Small intestine (tissue), 16 donors: ENCODE measurements at places on chromosomes 7 and 10. TPM values are rescaled to one million over a fixed set of nuclear protein-coding genes. Genes with fewer than 3 reads are reported as not detected.

PAX2 gene
- not detected for polyA plus RNA-seq

PTPRN2 gene
- polyA plus RNA-seq: 5.9 TPM

NUDT5 gene
- 59.5 TPM for polyA plus RNA-seq

GALNT11 gene
- 11.6 TPM for polyA plus RNA-seq

THSD7A gene
- polyA plus RNA-seq: 1.1 TPM

CHST15 gene
- 3.0 TPM for polyA plus RNA-seq

CREM gene
- 27.6 TPM for polyA plus RNA-seq

BEND7 gene
- polyA plus RNA-seq: 10.3 TPM

FAM20C gene
- polyA plus RNA-seq: 69.4 TPM

UTF1 gene
- polyA plus RNA-seq: not detected

- DNase-seq: no peak
Measured at GRCh38 chr7:87420173-87420572, 55.3 kb downstream of the ABCB4 start.

DNA sequence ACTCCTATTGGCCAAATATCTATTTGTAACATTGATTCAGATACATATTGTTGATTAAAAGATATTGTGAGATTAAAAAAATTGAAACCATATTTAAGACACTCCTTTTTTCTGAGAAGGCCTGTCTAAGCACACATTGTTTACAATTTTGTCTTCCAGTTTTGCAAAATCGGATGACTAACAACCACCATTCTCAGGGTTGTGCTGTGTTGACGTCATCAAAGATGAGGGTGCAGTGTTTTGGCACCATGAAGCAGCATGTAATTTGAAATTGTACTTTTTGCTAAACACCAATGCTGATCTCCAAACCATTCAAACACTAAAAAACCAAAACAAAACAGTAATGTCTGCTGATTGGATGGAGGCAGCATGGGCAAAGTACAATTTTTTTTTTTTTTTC is 7.4 kb downstream of the CREB5 start:
- no peak for DNase-seq

GRCh38 chr10:82149674-82150073 is 274.7 kb downstream of the NRG3 start:
- DNase-seq: no peak

DNA sequence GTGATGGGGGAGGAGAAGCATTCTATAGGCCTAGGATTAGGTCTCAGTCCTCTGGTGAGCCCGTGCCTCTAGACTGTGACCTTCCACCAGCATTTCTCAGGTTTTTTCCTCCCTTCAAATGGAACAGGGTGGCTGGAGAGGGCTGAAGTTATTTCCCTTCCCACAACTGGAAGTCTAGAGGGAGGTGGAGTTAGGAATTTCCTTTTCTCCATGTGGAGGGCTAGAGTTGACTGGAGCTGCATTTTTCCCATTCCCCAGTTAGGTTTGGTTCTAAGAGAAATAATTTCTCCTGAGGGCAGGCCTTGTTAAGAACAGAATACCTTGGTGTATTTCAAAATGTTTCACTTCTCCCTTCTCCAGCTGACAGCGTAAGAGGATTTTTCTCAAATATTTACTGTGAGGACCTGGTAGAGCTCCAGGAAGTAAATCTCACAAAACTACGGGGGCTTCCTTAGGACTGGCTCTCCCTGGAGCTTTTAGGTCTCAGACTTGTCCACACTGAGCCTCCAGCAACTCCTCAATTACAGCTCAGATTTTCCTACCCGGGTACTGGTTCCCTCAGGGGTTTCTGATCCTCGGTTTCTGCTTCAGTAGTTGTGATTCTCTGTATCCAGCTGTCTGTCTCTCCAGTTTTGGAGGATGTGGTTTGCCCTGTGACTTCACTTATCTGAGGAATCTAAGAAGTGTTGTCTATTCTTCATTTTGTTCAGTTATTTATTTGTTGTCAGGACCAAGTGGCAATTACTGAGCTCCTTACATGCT is 6.0 kb upstream of the REEP3 start:
- no peak for DNase-seq

GRCh38 chr7:99739699-99740572 is 4.9 kb upstream of the CYP3A7 start:
- DNase-seq: no peak

DNA sequence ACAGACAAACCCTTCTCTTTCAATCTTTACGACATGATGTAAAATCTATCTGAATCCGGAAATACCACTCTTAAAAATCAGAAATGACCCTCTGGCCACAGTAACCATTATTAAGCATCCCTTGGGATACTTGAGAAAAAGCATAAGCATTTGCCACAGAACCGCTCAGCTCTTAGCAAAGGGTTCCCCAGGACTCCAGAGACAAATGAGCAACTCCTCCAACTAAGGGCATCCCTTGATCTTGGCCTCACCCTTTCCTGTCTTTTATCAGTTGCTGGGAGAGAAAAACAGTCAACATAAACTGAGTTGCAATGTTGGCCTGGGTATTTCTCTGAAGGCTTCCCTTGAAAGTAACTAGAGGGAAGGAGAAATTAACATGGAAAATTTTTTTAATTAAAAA is 3.5 kb downstream of the PDLIM1 start:
- DNase-seq: peak; percentile 43

GRCh38 chr10:125533866-125534265 is 149.1 kb downstream of the TEX36 start:
- no peak for DNase-seq

DNA sequence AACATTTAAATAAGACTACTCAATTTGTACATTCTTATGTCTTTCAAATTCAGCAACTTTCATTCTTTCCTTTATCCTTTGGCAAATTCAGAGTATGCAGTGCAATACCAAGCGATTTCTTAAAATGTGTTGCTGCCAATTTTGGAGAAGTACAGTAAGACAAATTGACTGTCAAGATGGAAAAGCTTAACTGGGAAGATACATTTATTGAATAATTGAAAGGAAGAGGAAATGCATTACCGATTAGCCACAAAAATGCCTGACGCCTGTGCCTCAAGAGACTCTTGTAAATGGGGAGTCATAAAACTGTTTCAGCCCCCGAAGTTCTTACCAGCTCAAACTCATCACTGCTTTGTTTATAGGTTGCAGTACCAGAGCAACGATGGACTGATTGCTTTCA is 373.3 kb upstream of the GALNT17 start:
- DNase-seq: no peak

GRCh38 chr10:124557648-124558338 is 96.2 kb downstream of the LHPP start:
- DNase-seq: no peak

- DNase-seq: peak; percentile 74
Measured at GRCh38 chr10:72254813-72255568, 18.7 kb upstream of the DDIT4 start.

DNA sequence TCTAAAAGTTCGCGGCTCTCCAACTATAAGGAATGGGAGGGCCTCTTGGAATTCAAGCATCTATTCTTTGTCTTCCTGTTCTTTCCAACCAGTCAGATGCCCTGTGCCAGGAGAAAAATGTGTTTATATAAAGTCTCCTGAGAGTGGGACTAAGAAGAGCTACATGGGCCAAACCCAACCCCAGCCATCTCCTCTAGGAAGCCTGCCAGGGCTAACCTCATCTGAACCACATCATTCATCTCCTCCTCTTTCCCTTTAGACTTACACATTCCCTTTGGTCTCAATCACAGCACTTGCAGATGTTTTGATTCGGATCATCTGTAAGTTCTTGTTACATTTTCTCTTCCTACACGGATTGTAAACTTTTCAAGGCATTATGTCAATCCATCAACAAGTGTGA is 62.6 kb downstream of the DOCK4 start:
- DNase-seq: no peak

DNA sequence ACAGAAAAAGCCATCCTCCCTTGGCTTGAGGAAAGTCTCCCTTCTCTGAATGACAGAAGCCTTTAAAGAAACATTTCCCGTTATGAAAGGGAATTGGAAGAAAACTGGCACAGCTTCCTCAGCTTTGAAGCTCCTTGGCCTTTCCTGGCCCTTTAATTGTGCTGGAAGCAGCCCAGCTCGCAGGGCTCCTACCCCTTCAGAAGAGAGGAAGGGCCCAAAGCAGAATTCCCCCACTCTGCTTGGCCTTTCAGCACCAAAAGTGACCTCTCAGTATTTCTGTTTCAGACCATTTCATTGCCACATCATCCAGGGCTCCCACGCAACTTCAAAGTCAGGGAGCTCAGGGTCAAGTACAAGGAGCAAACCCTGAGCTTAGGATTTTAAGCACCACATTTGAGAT is 4.2 kb downstream of the AFAP1L2 start:
- no peak for DNase-seq

GRCh38 chr7:48074204-48074654 is 14.8 kb upstream of the UPP1 start:
- DNase-seq: no peak

DNA sequence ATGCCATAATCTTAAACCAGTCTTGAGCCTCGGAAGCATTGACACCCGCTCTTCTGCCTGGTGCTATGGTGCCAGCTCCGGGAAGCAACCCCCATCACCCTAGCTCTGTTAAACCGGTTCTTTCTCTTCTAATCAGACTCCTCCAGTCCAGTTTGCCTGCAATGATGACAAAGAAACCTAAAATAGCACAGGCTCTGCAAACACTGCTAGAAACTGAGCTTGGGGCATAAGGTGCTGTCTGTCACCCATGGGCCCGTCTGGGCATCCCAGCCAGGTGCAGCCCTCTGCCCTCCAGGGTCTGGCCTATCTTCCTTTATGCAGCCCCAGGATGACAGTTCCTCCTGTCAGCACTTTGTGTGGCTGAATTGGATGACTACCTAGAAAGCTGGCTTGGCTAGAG is 14.2 kb upstream of the CAMK2G start:
- DNase-seq: peak; percentile 38

DNA sequence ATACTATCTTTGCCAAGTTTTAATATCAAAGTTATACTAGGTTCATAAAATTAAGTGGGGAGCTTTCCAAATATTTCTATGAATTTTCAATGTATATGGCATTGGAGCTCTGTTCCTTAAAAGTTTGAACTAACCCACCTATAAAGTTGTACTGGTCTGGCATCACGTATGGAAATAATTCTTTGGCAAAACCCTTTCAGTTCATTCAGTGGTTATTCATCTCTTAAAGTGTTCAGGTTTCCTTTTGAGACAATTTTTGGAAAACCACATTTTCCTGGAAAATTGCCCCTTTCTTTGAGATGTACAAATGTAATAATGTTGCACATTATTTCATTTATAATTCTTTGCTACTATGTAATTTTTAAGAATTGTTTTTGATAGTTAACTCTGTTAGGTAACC is 62.5 kb upstream of the INPP5A start:
- DNase-seq: no peak

DNA sequence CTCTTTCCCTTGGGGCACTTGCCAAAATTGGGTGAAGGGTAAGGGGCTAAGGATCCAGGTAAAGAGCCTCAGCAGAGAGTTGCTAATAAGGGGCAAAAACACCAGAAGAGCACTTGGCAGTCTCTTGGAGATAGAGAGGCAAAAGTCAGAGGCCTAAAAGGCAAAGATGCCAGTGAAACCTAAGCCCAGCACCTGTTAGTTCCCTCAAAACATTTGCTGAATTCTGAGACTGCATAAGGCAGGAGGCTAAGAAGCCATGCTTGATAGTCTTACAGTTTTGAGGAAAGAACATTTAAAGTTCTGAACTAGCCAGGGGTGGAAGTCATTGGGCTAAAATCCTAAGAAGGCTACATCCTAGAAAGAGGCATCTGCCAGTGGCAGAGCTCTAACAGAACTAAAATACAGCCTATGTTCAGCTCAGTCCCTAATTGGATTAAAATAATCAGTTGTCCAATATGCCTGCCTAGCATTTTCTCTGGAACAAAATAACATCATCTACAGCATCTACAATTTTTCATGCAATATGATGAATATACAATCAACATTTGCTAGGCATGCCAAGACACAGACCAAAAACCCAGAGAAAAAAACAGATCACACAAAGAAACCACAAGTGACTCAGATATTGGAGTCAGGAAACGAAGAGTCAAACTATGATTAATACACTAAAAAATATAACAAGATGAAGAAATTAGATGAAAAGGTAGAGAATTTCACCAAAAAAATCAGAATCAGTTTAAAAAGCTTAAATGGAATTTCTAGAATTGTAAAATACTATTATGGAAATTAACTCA is 7.7 kb downstream of the HTR7 start:
- DNase-seq: no peak

GRCh38 chr7:44237696-44238095 is 36.9 kb downstream of the YKT6 start:
- no peak for DNase-seq

DNA sequence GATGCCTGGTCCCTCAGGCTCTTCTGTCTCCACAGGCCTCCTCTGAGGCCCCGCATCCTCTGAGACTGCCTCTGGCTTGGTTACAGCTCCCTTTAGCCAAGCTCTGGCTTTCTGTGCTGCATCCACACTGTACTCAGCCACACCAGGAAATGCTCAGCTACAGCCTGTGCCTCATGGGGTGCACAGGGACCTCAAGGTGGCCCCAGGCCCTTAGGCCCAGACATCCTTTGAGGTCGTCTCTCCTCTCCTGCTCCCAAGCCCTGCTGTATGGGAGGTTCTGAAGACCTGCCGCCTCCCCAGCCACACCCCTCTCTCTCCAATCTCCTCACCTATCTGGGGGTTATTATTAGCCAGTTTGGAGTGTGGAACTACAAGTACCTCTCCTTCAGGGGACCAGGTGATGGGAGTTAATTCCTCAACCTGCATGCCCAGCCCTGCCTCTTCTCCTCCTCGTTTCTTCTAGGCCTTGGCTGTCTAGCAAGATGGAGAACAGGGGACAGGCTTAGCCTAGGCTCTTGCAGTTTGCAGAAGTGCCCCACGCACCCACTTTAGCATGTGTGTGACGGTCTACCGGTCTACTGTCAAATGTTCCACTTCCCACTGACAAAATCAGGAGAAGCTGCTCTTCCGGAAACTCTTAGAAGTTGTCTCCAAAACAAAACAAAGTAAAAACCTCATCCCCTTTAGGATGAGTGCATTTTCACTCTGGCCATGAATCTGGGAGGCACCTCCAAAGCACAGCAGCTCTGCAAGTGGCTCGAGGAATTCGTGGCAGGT is 64.0 kb upstream of the WAC start:
- no peak for DNase-seq

DNA sequence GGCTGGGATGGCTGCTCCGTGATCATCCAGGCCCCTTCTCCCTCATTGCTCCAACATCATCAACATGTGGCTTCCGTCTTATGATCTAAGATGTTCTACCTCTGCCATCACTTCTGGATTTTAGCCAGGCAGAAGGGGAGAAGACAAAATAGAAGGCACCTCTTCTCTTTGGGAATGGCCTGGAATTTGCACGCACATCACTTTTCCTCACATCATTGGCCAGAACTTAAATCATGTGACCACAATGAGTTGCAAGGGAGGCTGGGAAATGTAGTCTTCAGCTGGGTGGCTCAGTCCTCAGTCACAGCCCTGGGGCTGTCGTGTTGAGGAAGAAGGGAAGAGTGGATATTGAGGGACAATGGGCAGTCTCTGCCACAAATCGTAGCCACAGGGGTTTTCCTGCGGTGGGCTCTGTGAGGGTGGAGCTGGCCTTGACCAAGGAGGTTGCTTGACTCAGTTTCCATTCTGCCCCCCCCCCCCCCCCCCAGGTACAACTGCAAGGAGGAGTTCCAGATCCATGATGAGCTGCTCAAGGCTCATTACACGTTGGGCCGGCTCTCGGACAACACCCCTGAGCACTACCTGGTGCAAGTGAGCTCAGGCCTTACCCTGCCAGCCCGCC is 50.3 kb downstream of the PALD1 start:
- peak; percentile 48 for DNase-seq
